Suppressor macrophage treated with lipopolysaccharide for 1 hour (primary cell): ENCODE measurements at places on chromosomes 16 and 17.
A peak's percentile ranks its signal among the peaks of the same experiment; 100 is the strongest.

GRCh38 chr16:10950393-10950792 lies 6.0 kb downstream of the CLEC16A start:
- DNase-seq = no peak

GRCh38 chr17:49472527-49472926 lies 22.6 kb upstream of the NGFR start:
- no peak for DNase-seq

GRCh38 chr17:14352136-14352535 lies 51.3 kb downstream of the HS3ST3B1 start:
- DNase-seq = peak; percentile 84

- no peak for DNase-seq
These were observed 328.6 kb downstream of the MAP2K6 start for GRCh38 chr17:69743091-69743490.

GRCh38 chr16:35194681-35195080 lies 1735.3 kb downstream of the TP53TG3F start:
- no peak for DNase-seq

- no peak for DNase-seq
These were observed 4.1 kb downstream of the PRSS8 start for GRCh38 chr16:31131416-31131815.

GRCh38 chr16:4411684-4412083 lies 4.7 kb downstream of the CORO7 start:
- no peak for DNase-seq

- DNase-seq = peak; percentile 38
These were observed 37.8 kb downstream of the ITGAE start for GRCh38 chr17:3762922-3763776.

GRCh38 chr16:25256695-25257469 lies 763 bp downstream of the ZKSCAN2 start:
- DNase-seq = peak; percentile 32

- DNase-seq = no peak
These were observed 18.3 kb downstream of the BCAS3 start for GRCh38 chr17:60695960-60696359.

GRCh38 chr17:69067274-69068047 lies 6.7 kb upstream of the ABCA9 start:
- DNase-seq = no peak

DNA sequence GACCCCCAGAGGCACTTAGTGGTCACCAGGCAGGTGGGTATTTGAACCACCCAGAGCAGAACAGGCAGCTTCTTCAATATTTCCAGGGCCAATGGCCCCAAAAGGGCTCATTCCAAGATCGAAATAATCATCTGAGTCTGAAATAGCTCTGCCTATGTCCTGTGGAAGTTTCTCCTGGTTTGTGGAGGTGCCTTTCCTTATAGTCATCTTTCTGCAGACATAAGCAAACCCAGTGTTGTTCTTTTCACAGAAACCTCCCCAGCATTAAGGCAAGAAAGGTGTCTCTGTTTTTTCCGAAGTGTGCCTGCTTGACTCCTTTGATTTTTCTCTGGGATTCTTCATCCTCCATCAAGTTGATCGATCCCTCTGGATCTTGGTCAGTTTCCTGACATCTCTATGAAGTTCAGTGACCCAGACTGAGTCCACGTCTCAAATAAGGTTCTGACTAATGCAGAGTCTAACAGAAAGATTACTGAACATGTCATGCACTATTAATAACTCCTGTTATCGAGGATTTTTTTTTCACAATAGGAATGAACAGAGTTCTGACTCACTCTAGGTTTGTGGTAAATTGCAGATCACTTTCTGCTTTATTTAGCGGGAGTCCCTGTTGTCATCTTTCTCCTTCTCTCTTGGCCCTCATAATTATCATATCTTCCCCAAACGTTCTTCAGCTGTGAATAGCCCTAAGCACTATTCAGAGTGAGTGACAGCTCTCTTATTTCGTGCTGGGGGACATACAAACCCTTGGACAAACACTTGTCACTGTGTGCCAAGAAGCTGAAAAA lies 1.5 kb downstream of the LRRC3C start:
- DNase-seq = peak; percentile 96

DNA sequence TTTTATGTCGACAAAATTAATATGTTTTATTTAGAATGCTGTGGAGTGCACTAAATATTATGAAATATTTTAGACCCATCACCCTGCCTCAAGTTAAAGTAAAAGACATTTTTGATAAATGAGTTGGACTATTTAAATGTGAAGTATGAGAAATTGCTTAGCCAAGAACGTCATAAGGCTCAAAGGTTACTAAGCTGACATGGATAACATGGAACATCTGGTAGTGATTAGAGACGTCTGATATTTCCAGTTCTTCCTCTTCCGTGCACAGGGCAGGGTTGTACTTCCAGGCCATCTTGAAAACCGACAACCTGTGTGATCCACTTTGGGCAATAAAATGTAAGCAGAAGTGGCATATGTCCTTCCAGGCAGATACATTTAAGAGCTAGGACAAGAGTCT lies 7.2 kb upstream of the CCL8 start:
- DNase-seq = no peak

- peak; percentile 36 for DNase-seq
These were observed 10.3 kb downstream of the ZNF18 start for GRCh38 chr17:11986942-11987329.

DNA sequence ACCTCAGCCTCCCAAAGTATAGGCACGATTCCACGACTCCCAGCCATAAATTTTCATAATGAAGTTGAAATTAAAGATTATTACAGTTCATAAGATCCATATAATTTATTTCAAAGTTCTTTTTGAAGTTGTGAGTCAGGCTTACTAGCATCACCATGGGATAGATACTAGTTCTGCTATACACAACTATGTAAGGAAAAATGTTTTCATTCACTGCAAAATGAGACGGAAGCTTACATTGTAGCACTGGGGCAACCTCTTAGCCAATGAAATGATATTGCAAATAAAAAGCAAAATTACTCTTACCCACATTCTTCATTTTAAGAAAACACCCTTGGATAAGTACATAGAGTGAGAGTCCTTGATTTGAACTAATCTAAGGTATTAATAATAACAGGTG lies 18.8 kb upstream of the MARCHF10 start:
- no peak for DNase-seq

DNA sequence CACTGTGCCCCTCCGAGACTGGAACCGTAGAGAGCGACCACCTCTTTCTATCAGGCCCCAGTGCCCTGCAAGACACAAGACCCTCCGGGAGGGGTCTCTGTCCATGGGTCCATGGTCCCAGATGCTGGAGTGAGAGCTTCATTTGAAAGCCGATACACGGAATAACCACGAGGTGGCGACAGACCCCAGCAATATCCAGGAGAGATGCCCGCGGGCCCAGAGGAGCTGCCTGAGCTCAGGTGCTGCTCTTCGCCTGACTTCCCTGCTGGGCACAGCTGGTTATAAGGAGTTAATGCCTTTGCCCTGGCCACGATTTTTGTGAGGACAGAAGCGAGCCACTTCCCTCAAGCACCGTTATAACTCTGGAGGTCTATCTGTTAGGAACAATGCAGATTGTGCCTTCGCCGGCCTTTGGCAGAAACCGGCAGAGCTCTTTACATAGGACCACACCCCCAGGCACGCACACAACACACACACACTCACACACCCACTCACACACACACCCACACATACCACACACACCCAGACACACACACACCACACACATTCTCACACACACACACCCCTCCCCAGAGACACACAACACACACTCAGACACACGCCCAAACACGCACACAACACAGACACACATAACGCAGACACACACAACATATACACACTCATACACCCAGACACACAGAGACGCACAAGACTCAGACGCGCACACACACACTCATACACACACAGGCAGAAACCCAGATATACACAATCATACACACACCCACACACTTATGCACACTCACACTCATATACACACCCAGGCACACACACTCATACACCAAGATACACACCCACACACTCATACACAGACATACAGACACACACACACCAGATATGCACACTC lies 436.4 kb downstream of the SOX9 start:
- peak; percentile 75 for DNase-seq

DNA sequence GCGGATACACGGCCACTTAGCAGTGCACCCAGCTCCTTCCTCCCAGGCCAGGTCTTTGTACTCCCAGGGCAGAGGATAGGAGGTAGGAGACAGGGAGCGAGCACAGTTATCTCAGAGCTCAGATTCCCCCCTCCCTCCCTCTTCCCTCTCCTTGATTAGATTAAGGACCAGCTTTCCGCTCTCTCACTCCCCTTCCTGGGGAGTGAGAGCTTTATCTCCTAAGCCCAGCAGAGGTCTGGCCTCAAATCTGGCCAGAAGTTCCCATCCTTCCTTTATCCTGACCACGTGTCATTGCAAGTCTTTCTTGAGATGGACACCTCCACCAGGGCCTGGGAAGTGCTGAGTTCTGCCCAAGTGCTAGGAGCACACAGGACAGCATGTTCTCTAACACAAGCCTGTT lies 5.1 kb downstream of the ARL4D start:
- no peak for DNase-seq

- DNase-seq = no peak
These were observed 10.0 kb upstream of the CFDP1 start for GRCh38 chr16:75443298-75443697.

- DNase-seq = no peak
These were observed 60.4 kb downstream of the USP43 start for GRCh38 chr17:9705745-9706144.

DNA sequence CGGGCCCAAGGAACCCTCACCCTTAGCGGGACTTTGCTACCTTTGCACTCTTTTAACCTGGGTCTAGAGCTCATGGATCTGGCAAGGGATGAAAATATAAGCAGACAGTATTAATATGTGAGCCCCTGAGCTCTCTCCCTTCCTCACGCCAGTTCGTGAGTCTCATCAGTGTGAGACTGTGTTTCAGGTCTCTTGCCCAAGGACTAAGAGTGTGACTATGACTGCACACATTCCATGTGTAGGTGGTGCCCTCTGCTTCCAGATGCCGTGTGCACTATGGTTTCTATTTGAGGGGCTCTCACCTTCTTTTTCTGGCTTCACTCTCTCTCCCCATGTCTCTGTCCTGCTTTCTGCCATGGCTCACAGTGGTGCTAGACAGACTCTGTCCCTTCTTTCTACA lies 40.5 kb downstream of the DHRS7B start:
- DNase-seq = peak; percentile 52

DNA sequence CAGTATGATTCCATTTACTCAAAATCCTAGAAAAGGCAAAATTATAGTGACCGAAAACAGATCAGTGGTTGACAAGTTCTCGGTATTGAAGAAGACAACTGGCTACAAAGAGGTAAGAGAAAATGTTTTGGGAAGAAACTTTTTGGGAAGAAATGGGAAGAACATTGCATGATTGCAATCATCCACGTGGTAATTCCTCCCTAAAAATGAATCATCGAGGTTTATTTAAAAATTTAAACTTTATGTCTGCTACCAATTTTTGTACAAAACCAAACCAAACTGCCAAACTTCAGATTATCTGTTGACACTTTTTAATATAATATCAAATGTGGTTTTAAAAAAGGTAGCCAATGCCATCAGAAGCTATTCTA lies 8.1 kb downstream of the SMURF2 start:
- DNase-seq = peak; percentile 28

DNA sequence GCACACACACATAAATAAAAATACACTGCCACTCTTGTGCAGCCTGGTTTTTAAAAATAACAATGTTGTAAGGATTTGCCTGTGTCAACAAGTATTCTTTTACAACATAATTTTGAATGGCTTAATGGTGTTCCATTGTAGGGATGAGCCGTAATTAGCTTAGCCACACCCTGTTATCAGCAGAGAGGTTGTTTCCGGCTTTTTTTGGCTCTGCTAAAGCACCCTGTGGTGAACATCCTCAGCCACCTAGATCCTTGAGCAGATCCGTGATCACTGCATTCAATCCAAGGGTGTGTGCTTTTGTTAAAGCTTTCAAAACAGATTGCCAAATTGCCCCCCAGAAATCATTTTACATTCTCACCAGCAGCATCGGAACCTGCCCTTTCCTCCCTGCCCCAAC lies 7.0 kb downstream of the KATNB1 start:
- DNase-seq = no peak

DNA sequence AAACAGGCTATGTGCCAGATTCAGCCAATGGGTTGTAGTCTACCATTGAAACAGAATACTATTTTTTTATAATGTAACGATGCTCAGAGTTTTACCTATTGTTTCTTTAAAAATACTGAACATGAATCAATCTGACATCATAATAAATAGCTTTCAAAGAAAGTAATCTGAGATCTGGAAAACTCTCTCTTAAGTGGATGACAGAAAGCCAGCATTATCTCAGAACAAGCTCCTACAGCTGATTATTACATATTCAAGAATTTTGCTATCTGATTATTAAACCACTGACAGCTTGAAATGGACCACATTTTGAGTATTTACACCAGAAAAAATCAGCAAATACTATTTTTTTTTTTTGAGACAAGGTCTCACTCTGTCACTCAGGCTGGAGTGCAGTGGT lies 484.2 kb upstream of the SOX9 start:
- no peak for DNase-seq

DNA sequence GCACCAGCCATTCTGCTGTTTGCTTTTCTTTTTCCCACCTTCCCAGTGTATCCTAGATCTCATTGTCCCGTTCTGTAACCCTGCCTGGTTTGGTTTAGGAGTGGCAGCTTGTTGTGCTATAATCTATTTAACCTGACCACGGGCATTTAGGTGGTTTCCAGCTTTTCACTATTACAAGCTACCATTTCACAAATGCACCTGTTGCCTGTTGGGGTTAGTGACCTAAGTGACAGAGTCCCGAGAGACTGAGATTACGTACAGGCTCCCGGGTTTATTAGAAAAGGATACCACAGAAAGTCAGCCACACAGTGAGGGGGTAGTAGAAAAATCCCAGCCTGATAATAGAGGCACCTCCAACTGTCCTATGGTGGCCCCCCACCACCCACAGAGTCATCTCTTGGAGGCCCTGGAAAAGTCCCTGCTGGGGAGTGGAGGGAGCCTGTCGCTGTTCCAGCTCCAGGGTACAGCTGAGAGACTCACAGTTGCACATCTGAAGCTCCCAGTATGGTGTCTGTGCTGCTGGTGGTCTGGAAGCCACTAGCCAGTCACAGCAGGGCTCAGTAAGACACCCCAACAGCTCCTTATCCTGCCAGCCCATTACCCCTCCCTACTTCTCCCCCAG lies 21.2 kb downstream of the CLEC16A start:
- no peak for DNase-seq

- DNase-seq = no peak
These were observed 15.5 kb downstream of the HIC1 start for GRCh38 chr17:2070241-2071023.

DNA sequence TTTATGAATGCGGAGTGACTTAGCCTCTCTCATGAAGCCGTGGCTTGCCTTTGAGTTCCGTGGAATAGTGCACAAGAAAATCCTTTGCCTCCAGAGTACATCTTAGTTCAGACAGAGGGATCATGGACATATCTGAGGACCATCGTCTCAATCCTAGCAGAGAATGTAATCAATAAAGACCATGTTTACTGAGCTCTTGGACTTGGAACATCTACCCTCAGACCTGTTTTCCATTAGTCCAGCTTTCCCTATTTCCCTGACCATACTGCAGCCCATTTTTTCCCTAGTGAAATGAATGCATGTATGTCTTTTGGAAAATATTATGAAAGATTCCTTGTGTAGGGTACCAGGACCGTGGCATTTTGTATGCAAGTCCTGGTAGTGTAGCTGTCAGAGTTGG lies 90.2 kb downstream of the PLCG2 start:
- no peak for DNase-seq

GRCh38 chr16:65415460-65415859 lies 293.6 kb upstream of the CDH11 start:
- DNase-seq = no peak
